ENCODE measurements at places on chromosomes 2 and 18.

GRCh38 chr18:10379522-10379921 is 74.9 kb upstream of the APCDD1 start:
- no peak for DNase-seq

DNA sequence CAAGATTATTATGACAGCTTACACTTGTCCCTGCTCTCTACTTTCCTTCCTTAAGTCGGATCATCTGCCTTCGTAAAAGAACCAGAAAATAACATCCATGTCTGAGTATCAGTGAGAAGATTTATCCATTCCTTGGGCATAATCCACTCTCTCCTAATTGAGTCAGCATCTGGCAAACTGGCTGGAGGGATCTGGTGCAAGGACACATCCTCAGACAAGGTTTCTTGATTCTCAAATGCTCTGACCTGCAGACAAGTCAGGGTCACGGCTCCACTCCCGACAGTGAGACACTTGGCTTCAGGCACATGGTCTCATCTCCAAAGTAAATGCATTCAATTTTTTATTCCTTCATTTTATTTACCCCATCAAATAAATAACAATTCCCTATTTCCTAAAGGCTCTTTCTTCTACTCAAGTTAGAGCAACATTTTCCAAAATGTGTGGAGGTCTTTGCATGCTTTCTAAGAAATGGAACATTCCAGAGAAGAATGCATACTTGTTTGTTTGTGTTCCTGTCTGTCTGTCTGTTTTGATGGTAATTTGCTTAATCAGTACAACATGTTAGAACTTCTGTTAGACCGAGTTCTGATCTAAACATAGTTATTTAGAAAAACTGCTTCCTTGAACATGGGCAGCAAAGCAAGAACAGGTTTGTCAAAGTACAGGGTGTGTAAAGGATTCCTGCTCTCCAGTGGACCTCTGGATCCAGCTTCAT is 246.9 kb downstream of the IRS1 start:
- DNase-seq, result no peak

- DNase-seq, result no peak
Observed at GRCh38 chr18:58793361-58793760, 71.3 kb upstream of the ZNF532 start.

DNA sequence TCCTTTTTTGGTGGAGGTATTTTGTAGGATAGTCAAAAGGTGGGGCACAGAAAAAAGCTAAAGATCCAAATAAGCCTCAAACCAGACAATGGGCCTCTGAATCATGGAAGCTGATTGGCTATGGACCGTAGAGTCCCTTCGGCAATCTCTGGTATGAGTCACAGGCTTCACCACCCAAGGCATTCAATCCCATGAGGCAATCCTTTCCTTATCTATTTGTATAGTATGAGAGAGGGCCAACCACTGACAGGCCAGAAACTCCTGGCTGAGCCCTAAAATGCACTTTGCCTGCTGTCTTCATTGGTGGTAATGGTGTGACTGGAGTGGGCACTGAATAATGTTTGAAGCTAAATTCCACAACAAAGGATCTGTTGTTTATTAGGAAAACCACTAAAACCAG is 38.7 kb upstream of the MEX3C start:
- DNase-seq, result no peak

GRCh38 chr18:58754544-58755068 is 83.3 kb downstream of the MALT1 start:
- no peak for DNase-seq
